ENCODE measurements at places on chromosomes 4 and X.

DNA sequence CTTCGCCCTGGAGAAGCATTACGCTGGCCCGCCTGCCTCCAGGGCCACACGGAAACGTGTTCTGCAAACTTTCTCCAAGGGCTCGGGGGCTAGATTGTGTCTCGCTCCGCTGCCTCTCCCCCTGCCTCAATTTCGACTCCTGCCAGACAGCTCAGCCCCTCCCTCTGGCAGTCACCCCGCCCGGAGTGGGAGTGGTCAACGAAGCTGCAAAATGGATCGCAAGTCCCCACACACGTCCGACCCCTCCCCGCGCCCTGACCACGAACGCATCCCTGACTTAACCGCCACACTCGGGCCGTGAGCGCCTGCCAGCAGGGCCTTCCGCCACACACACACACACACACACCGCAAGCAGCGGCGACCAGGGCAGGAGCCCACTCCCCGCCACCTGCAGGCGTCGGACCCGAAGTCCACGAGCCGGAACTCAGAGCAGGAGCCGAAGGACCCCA lies 47.0 kb upstream of the NKAP start:
- DNase-seq = no peak

- peak; percentile 61 for DNase-seq
Measured at GRCh38 chr4:152348670-152349069, 187.2 kb downstream of the FBXW7 start.

DNA sequence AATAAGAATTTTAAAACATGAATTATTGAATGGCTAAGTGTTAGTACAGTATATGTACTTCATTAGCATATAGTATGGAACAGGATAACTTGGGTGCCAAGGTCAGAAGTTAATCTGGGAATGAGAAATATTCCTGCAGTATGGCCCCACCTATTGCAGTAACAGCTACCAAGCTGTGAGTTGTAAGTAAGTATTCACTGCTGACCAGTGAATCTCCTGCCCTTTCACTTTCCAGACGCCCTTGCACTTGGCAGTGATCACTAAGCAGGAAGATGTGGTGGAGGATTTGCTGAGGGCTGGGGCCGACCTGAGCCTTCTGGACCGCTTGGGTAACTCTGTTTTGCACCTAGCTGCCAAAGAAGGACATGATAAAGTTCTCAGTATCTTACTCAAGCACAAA lies 105.1 kb downstream of the NFKB1 start:
- no peak for DNase-seq

DNA sequence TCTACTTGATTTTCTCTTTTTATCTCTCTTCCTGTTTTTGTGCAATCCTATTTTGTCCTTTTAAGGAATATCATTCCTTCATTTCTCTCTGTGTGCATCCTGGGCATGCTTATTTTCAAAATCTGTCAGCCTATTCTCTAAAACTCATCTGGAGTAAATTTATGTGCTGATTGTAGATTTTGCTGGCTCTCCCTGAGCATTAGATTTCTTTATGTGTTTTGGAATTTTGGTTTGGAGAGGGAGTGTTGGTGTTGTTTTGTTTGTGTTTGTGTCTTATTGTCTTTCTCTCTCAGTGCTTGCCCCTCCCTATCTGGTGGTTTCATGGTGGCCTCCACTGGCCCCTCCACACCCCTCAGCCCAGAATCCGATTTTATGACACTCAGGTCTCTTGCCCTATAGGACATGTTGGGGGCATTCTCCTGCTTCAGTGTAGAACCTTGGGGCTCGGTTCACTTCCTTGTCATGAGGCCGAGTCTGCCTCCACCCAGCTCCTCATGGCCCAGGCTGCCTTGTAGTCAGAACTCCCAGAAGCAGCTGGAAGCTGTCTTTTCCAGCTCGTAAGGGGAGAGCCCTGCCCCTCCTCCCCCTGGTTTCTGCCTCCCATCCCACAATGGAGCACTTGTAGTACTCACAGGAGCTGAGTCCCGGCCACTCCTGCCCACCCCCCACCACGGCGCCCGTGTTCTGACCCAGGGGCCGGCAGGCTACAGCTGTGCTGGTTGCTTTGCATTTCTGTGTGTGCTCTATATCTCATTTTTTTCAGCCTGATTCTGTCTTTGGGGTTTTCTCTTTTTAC lies 24.5 kb upstream of the PJA1 start:
- no peak for DNase-seq

- no peak for DNase-seq
Measured at GRCh38 chr4:172147687-172148086, 334.5 kb downstream of the GALNTL6 start.

DNA sequence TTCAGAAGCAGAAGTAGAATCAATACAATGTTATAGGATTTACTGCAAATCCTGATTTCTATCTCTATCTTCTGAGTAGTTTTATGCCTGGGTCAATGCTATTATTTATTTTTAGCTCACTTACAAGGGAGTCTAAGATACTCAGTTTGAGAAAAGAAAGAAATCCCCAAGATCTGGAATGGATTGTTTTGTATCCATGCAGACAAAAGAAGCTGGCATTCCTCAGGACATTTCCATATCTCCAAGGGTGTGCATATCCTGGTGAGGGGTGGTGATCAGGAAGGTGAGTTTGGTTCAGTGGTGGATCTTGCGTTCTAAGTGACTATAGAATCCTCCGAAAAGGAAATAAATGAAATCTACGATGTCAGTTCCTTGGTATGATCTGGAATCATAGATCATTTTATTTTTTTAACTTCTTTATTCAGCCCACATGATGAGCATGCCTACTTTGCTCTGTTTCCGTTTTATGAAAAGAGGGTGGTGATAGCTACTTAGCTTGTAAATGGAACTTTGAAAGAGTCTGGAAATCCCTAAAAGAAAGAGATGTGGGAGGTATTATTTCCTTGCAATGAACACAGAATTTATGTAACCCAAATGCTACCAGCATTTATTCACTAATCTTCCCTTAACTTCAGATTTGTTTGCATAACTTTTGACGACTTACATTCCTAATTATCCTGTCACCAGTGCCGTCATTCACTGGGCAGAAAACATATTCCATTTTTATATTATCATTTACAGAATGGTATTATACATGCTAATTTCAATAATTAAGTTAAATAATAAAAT lies 81.1 kb upstream of the RAPGEF2 start:
- no peak for DNase-seq

All from Jurkat, Clone E6-1 (cell line).